ENCODE measurements at places on chromosomes 13 and 19.

DNA sequence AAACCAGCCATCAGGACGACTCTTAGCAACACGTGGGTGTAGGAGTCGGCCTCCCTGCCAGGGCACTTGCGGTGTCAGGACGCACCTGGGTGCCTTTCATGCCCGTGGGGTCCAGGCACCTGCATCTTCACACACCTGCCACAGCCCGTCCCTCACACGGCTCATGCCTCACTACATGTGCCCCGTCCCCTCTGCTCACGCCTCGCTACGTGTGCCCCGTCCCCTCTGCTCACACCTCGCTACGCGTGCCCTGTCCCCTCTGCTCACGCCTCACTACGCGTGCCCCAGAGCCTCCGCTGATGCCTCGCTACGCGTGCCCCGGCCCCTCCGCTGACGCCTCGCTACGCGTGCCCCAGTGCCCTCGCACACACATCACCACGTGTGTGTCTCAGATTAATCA, 58.0 kb upstream of the F7 start:
- no peak for DNase-seq

- no peak for DNase-seq
Measured at GRCh38 chr13:48851707-48852106, 124.0 kb upstream of the FNDC3A start.

DNA sequence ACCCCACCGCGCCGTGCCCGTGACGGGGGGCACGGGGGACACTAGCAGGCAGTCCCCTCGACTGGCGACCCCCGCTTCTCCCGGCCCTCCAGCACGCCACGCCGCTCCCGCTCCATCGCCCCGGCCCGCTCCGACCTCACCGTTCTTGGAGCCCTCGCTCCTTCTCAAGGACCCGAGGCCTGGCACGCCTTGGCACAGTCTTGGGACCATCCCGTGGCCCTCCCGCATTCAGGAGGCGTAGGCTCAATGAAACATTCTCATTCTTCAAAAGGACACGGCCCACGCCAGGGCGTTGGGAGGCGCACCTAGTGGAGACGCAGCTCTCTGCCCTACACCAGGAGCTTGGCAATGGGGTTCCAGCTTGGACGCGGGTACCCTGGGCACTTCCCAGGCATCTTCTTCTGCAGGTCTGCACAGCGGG, 473 bp upstream of the CERS1 start:
- peak; percentile 70 for DNase-seq

DNA sequence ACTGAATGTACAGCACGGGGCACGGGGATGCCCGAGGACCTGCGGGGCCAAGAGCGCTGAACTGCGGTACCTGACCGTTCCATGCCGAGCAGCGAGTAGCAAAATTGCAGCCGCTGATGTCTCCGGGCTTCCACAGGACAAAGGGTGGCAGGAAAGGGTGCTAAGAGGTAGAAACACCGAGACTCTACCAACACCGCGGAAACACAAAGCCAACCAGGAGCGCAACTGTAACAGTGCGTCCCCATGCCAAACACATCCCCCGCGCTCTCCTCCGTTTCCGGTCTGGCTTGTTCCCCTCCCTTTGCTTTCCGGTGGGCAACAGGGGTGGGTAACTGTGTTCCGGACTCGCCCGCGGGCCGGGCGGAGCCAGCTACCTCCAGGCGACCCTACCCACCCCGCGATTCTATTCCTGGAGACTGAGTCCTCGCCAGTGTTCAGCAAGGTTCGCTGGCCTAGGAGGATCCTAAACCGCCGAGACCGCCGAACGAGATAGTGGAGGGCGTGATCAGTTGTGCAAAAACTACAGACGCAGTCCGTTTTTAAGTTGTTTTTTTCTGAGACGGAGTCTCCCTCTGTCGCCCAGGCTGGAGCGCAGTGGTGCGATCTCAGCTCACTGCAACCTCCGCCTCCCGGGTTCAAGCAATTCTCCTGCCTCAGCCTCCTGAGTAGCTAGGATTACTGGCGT, 34.9 kb upstream of the NEK3 start:
- peak; percentile 88 for DNase-seq

GRCh38 chr13:31167490-31167889, 5.8 kb upstream of the HSPH1 start:
- no peak for DNase-seq

DNA sequence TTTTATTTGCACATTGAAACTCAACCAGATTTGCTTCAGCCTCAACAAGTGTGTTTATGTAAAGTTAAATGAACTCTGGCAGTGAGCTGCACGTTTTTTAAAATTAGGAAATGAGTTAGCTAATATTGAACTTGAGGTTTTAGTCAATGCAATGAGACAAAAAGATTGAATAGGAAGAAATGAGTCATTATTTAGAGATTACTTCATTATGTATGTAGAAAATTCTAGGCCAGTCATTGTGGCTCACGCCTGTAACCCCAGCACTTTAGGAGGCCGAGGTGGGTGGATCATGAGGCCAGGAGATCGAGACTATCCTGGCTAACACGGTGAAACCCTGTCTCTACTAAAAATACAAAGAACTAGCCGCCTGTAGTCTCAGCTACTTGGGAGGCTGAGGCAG, 22.8 kb upstream of the CD70 start:
- DNase-seq = no peak

DNA sequence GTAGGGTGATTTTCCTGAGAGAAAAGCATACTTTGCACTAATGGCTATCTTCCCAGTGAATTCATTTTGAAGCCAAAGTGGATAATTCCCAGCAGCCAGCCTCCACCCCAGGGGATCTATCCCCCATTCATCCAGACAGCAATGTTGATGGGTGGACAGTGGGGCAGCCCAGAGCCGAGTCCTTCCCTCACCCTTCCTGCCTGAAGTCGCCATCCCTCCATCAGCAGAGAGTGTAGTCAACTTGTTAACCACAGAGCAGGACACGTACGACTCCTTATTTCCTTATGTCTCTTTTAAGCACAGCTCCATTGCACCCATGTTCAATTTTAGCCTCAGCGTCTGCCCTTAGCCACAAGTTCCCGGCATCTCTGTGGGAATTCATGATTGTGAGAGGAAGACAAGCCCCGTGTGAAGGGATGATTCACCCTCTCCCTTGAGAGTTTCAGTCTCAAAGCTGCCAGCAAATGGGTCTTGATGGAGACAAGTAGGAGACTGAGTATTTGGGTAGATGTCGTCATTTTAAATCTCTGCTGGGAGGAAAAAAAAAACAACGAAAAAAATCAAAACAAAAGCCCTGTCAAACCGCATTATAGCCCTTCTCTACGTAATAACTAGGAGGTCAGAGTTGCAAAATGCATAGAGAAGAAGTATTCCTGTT, 58.3 kb upstream of the MEDAG start:
- no peak for DNase-seq

- peak; percentile 42 for DNase-seq
Measured at GRCh38 chr13:97018029-97018819, 23.9 kb upstream of the OXGR1 start.

GRCh38 chr19:30371960-30372824, at the start of gene ZNF536:
TSS of gene ZNF536 (plus strand) at chr19:30372384. CDS start at chr19:30443563, 71,179 bp downstream.
- DNase-seq = no peak

DNA sequence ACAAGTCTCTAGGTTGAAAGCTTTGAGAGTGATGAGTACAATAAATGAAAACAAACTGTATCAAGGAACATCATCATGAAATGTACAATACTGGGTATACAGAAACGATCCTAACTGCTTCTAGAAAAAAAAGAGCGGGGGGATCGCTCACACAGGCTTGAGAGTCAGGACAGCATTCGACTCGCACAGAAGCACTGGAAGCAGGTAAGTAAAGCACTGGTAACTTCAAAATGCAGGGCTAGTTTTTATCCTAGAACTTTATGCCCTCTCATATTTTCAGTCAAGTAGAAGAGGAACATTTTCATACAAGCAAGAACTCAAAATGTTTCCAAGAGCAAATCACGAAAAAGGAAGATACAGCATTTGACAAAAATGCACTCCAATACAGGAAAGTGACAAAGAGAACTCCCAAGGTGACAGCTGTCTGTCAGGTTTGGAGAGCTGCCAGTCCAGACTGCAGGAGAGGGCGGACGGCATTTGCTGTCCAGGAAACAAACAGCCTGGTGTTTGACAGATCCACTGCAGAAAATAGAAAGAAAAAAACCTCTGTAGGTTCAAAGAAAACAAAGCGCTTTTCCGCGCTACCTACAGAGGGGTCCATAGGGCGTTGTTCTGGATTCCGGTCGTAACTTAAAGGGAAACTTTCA, 58.2 kb upstream of the XPO4 start:
- no peak for DNase-seq

- no peak for DNase-seq
Measured at GRCh38 chr13:80823472-80823871, 482.5 kb upstream of the SPRY2 start.

- DNase-seq = peak; percentile 73
Measured at GRCh38 chr19:54029930-54030490, 33.7 kb downstream of the VSTM1 start.

DNA sequence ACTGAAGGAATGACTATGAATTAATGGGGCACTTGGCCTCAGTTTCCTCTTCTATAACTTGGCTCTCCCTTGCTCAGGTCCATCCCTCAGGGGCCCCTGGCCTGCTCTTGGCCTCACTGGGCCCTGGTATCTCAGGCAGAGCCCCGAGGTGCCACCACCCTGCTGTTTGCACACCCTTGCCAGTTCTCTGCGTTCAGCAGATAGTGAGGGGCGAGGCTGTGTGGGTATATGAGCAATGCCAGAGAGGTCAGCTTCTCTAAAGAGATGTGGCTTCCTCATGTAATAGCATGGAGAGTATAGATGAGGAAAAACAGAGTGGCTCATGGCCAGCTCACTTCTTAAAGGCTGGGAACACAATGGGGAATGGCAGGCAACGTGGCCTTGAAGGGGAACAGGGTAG, 76.1 kb downstream of the CYSLTR2 start:
- DNase-seq = no peak

DNA sequence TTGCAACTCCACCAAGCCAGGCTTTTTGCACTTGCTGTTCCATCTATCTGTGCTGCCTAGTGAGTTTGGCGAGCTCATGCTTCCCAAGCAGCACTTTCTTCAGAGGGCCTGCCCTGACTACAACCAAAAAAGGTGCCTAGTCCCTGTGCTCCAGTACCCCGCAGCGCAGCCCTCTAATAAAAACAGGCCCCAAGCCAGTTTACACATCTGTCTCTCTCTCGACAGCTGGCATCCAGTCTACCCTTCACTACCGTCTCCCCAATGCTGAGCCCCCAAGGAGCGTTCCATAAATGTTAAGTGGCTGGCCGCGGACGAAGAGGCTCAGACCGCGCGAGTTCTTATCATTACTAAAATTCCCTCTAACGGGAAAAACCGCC, 512 bp downstream of the MED4 start:
- peak; percentile 14 for DNase-seq

- DNase-seq = no peak
Measured at GRCh38 chr13:35724446-35724845, 248.0 kb upstream of the MAB21L1 start.

DNA sequence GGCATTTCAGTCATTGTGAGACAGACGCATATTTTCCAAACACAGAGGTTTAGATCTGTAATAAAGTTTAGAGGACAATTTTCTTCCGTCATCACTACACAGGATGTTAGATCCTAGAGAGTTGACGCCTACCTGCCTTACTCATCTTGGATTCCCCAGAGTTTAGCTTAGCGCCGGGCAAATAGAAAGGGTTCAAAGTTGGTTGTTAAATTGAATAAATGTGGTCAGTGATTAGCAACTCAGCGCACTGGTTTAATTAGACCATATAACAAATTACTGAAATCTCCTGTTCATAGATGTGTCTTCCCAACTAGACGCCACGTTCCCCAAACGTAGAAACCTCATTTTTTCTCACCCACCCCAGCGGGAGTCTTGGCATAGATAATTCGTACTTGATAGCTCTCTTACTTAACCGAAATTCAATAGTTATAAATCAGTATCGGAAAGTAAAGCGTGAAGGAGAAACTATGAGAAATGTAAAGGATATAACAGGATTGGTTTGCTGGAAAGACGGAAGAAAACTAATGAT, 726 bp upstream of the UFM1 start:
- DNase-seq = peak; percentile 10

GRCh38 chr13:28455580-28456194, 39.2 kb downstream of the FLT1 start:
- peak; percentile 31 for DNase-seq

GRCh38 chr19:33862981-33863380, 66.3 kb downstream of the KCTD15 start:
- DNase-seq = no peak

DNA sequence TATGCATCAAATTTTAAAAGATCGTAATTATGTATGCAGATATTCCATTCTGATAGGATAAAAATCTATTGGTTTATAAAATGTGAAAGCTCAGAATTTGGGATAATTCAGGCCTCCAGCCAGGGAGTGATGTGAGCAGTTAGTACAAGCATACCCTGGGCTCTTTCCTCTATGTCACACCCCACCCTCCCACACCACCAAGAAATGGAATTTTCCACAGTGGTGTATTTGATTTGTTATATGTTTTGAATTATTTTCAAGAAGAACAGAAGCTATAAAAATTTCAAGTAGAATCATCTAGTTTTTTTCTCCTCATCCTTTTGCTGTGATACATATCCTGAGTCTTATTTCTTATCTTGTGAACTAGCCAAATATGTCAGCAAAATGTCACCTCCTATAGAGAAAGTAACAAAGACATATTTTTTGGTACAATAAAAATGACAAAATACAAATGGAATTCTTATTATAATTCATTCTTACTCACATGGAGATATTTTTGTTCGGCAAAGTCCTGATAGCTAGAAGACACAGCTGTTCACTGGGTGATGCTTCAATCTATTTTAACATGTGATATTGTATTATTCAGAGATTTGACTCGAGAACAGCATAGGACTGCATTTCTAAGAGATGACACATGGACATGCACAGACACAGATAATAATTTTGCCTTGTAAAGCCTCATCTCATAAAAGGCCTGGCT, 61.2 kb upstream of the FRY start:
- no peak for DNase-seq

DNA sequence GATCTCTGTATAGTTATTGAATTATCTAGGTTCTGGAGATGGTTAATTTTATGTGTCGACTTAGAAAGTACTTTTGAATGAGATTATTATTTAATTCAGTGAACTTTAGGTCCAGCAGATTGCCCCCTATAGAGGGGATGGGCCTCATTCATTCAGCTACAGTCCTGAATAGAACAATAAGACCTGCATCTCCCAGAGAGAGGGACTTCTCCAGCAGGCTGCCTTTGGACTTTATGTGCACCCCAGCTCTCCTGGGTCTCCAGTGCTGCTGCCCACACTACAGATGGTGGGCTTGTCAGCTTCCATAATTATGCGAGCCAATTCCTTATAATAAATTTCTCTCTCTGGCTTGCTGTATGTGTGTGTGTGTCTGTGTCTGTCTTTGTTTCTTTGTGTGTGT, 39.3 kb upstream of the KL start:
- DNase-seq = no peak

GRCh38 chr13:35925669-35926068, 205.5 kb downstream of the DCLK1 start:
- DNase-seq = no peak
